ENCODE measurements at places on chromosomes 13 and 19.

GRCh38 chr13:44504116-44504515, 72.0 kb downstream of the TSC22D1 start:
- no peak for DNase-seq

- no peak for DNase-seq
Observed at GRCh38 chr13:99647596-99647985, 146.3 kb downstream of the TM9SF2 start.

DNA sequence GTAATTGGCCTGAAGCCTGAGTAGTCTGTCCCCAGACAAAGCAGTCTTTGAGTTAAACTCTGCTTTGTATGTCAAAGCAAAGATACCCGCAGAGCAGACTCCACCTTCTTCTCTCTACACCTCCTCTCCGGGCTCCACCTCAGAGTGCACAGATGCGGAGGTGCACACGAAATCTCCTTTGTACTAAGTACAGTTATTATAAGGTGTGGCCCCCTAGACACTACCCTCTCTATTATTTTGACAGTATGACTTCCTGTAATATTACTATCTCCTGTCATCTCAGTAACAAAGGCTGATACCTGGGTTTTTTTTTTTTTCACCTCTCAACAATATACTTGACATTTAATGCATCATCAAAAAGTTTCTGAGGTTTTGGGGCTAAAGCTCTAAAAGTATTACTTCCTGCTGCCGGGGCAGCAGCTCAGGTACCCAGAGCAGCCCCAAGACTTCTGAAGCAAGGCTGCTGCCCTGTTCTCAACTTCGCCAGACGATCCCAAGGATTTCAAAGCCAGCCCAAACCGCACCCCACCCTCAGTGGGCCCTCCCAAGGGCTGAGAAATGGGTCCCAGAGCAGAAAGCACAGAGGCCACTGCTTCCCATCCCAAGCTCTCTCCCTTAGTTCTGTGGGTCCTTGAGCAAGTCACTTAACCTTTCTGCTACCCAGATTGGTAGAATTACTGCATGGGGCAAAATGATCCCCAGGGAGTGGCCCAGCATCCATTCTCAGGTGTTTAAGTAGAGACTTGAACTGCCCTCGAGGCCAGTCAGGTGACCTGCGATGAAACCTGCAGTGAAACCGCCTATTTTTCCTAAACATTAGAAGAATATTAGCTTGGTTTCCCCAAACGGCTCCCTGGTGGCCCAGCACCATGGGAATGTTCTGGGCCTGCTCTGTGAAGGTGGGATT, 180.6 kb downstream of the FOXO1 start:
- peak; percentile 46 for DNase-seq

GRCh38 chr19:40139533-40140287, 49.0 kb upstream of the ZNF780A start:
- peak; percentile 51 for DNase-seq

DNA sequence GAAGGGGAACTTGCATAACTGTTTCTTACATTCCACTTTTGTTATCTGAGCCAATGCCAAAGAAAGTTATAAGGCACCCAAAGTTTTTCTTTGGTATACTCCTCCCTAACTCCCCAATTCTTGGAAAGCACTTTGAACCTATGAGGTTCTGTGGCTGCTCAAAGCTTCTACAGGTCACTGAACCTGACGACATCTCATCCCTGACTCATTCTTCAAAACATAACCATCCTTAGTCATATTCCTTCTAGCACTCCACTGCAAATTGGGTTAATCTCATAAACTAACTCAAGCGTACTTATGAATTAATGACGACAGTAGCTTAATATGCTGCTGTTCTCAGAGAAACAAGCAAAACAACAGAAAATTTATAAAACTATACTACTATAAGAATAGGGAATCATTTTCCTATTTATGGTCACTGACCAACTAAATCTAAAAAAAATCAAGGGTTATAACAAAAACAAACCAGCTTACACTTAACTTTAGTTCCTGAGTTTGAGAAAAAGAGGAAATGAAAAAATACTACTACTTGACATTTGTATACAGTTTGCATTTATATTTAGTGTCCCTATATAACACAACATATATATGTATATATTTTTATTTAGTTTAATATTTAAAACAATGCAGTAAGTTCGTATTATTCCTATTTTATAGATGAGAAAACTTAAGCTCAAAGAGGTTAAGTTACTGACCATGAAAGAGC, 69.1 kb downstream of the CAB39L start:
- no peak for DNase-seq

DNA sequence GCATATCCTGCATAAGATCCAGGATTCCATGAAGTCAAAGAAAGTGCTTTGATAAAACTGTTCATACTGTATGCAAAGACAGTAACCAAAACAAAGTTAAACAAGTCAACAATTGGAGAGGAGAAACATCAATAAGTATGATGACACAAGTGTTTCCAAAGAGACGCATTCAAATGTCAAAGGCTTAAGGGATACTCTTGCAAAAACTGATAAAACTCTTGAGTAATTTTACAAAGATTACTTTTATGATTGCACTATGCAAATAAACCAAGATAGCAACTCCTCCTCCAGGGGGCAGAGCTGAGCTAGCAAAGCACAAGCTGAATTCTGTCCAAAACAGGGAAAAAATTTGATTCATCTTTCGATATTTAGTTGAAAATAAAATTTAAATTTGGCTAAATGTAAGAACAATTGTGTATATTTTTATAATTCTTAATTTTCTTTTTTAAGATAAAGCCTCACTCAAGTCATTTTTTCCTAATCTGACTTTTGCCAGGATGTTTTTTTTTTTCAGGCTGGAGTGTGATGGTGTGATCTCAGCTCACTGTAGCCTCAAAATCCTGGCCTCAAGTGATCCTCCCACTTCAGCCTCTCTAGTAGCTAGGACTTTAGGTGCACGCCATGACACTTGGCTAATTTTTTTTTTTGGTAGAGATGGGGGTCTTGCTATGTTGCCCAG, 84.0 kb downstream of the MZT1 start:
- peak; percentile 1 for DNase-seq

GRCh38 chr19:44883922-44884321, 7.1 kb upstream of the TOMM40 start:
- DNase-seq = no peak

GRCh38 chr13:51118809-51119431, 7.8 kb upstream of the C13orf42 start:
- no peak for DNase-seq

DNA sequence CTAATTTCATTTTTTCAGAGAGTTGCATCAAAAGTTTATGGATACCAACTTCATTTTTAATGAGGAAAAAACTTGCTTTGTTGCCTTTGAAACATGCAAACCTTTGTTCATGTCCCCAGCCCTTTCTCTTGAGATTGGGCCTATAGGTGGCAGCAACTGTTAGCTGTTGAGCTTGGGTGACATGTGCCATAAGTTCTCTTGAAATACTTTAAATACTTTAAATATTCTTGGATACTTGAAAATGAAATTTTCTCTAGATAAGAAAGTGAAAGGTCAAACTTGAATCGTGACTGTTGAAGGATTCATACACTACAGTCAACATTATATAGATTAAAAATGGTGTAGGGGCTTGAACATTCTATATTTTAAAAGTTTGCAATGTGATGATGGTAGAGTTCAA, 294.9 kb downstream of the NDFIP2 start:
- DNase-seq = no peak
